ENCODE measurements at places on chromosomes 5 and 9.
A peak's percentile ranks its signal among the peaks of the same experiment; 100 is the strongest.

GRCh38 chr9:110440172-110440571 is 102.5 kb upstream of the TXNDC8 start:
- no peak for DNase-seq

DNA sequence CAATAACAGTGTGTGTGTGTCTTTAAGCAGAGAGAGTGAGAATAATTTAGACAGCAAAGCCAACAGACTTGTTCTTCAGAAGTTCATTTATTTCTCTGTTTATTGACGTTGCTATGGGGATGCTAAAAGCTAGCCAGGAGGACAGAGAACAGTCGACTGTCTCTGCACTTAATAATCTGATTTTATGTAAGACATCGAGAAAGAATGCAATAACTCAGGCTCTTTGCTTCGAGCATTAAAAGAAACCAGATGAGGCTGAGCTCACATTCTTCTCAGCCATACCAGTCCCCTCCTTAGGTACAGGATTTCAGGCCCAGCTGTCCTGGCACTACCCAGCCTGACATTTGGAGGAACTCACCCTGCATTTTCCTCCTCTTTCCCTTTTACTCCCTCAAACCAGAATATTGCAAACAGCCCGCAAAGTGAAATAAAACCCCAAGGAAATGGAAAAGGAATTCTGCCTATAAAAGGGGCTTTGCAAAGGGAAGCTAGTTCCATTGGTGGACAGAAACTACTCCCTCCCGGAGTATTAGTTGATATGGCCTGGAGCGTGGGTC is 44.5 kb upstream of the DPYSL3 start:
- DNase-seq: peak; percentile 62

GRCh38 chr5:177389241-177390169 is 5.3 kb downstream of the SLC34A1 start:
- DNase-seq: no peak

GRCh38 chr9:114382699-114383520 is 4.9 kb downstream of the AKNA start:
- no peak for DNase-seq

DNA sequence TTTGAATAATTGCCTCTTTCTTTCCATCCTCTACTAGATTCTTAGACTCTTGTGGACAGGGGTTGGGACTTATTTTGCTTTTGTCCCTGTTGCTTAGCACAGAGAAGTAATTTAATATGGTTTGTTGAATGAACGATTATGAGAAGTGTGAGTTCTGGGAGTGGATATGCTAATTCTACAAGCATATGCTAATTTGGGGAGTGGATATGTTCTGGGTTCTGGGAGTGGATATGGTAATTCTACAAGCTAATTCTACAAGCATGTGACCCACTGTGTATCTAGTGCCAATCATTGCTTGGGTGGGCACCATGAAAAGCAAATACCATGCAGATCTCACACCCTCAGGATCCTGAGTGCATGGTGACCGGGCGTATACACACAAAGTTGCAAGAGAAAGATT is 181.8 kb upstream of the IL12B start:
- no peak for DNase-seq

- DNase-seq: no peak
Measured at GRCh38 chr9:135127718-135128670, 40.5 kb downstream of the OLFM1 start.

DNA sequence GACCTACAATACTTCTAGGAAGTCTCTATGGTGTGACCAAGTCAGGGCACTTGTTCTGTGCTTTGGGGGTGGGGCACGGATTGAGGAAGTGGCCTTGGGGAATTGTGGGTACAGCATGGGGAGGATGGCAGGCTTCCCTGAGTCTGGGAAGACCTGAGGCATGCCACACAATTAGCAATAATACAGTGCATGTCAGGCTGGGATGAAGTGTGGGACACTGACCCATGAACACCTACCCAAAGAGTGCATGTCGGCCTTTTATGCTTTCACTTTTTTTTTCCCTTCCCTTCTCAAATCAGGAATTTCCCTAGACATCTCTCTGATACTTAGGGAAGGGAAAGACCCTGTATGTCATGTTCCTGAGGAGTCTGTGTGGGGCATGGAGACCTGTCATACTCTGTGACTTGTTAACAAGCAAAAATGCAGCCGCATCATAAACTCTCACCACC is 146.4 kb downstream of the PALM2AKAP2 start:
- no peak for DNase-seq

- DNase-seq: no peak
Measured at GRCh38 chr5:83871533-83872395, 151.1 kb upstream of the HAPLN1 start.

- no peak for DNase-seq
Measured at GRCh38 chr9:21465859-21466518, 16.1 kb downstream of the IFNE start.
